ENCODE measurements at places on chromosomes 2 and 18.

- DNase-seq: peak; percentile 29
These were observed 94.2 kb upstream of the DLX2 start for GRCh38 chr2:172196768-172197431.

- DNase-seq: no peak
These were observed 20.0 kb upstream of the PTPN2 start for GRCh38 chr18:12904012-12904516.

DNA sequence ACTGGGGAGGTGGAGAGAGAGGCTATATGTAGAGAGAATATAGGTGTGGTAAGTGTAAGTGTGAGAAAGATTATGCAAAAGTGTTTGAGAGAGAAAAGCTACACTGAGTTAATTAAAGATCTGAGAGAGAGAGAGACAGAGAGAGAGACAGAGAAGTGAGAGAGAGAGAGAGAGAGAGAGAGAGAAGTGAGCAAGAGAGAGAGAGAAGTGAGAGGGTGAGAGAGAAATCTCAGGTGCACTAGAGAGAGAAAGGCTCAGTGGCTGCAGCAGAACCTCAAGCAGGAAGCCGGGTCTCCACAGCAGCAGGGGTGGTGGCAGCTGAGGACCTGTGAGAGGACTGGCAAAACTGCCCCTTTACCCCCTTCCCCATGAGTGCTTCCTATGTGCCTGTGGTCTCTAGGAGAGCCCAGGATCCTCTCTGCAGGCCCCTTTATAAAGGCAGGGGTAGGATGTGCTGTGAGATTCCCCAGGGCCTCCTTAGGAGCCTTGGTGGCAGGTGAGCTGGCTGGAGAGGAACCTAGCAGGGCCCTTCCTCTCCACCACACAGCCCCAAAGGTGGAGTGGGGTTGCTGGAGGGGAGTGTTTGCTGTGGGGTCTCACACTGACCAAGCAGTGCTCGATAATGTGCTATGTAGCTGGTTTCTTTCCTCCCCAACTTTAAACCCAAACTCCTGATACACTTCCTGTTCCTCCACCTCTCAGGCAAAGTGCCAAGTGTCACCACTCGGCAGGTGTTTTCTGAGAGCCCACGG is 52.6 kb downstream of the SLC4A5 start:
- peak; percentile 4 for DNase-seq

DNA sequence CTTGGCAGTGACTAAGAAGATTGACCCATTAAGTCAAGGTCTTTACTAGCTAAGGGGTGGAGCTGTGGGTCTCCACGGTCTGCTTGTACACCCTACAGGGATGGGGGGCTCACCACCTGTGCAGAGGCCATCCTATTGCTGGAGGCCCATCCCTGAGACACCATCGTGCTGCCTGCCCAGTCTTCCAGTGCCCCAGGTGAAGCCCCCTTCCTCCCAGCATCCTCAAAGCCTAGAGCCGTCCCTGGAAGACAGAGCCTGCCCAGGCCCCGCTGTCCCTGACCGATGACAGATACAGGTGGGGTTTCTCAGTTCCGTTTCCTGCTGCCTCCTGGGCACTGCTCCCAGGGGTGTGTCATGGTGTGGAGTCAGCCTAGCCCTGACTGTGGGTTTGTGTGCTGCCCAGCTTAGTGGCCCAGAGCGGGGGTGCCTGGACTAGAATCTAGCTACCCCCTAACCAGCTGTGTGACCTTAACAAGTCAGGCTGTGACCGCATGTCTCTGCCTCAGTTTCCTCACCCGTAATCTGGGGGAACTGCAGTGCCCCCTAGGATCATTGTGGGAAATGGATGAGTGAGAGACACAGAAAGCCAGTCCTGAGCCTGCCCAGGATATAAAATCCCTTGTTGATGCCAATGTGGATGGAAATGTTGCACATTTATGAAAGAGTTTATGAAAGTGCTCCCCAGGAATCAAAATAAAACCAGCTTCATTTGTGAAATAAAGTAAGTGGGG is 2.0 kb downstream of the OTOS start:
- DNase-seq: no peak

- DNase-seq: no peak
These were observed 14.9 kb downstream of the IL1RN start for GRCh38 chr2:113142290-113142689.

DNA sequence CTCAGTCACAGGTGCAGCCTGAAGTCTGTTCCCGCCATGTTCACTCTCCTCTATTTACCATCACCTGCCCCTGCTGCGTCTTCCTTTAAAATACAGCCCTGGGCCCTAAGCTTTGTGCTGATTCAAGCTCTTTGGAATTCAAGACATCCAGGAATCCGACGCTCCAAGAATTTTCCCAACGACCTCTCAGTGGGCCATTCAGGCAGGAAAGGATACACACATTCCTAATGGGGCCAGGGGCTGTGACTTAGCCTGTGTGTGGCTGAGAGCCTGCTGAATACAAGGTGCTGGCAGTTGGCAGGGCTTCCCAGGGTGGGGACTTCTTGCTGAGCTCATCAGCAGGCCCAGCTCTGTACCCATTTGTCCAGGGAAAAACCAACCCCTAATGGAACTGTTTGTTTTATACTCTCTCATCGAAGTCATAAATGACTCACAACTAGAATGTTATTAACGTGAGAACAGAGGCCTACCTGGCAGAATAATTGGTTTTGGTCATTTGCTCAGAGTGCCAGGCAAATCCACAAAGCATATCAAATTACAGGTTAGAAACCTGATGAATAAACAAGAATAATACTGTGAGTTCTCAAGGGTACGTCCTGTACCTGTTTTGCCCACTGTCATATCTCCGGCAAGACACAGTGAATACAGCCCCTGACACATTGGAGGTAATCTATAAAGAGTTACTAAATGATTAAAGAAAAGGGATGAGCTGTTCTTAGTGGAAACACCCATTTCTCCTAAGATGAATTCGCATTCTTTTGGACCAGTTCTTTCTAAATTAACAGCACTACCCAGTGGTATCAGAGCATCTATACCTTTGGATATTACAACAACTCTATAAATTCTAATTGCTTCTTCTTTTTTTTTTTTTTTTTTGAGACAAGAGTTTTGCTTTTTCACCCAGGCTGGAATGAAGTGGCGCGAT is 12.6 kb upstream of the KCMF1 start:
- peak; percentile 80 for DNase-seq

- DNase-seq: no peak
These were observed 17.9 kb upstream of the VPS4B start for GRCh38 chr18:63440219-63440618.

DNA sequence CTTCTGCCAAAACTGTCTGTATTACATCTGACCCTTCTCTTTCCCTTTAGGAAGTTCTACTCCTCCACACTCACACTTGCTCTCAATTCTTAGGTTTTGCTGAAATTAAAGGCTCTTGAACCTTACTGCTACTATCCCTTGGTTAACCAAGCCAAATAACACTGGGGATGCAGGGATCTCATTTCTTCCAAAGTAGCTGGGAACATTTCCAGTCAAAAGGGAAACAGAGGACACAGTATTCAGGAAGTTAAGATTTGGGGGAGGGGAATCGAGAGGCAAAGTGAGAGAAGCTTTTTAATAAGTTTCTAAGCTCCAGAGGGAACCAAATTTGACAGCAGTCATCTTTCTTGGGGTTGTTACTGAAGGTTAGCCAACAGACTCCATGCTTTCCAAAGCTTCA is 6.2 kb downstream of the SEPTIN2 start:
- no peak for DNase-seq

- DNase-seq: no peak
These were observed 89.6 kb downstream of the COMMD1 start for GRCh38 chr2:61995065-61995464.

DNA sequence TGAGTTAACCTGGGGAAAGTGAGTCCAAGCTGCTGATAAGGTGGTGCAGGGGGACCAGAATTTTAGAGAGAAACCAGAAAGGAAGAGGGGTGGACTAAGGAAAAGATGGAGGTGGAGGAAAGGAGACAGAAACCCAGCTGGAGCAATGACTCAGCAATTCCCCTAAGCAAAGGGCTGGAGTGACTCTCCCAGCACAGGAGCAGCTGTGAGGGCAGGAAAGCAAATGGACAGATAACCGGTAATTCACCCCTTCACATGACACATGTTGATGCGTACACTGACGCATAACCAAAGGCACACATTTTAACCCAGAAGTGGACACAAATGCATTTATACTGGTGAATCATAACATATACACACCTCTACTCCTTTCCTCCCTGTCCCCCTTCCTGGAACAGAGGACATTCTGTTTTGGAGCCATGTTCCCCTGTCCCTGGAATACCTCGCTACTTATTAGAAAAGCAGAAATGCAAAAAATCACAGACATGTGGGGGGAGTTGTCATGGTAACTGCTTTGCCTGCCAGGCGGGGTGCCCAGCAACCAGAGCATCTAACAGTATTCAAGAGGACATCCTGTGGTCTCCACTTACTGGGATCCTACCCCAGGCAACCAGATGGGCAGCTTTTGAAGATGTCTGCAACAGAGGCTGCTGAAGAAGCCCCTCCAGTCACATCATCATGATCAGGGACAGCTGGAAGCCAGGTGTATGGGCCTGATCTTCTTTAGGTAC is 4.7 kb downstream of the CDK5R2 start:
- peak; percentile 76 for DNase-seq

GRCh38 chr2:110994250-110994961 is 126.3 kb upstream of the BCL2L11 start:
- DNase-seq: no peak

DNA sequence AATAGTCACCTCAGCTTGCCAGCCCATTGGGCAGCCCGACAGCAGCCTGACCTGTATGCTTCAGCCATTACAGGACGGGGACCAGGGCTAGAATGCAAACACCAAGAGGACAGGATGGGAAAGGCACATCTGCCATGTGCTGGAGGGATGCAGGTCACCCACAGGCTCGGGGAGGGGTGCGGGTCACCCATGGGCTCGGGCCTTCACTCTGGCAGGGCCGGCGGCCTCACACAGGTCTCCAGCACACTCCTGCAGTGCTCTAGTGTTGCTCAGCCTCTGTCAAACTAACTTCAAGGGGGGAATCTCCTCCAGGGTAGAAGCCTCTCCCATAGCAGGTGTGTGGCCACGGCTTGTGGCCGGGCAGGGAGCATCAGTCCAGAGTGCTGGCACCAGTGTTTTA is 222.5 kb downstream of the SEPTIN10 start:
- no peak for DNase-seq

DNA sequence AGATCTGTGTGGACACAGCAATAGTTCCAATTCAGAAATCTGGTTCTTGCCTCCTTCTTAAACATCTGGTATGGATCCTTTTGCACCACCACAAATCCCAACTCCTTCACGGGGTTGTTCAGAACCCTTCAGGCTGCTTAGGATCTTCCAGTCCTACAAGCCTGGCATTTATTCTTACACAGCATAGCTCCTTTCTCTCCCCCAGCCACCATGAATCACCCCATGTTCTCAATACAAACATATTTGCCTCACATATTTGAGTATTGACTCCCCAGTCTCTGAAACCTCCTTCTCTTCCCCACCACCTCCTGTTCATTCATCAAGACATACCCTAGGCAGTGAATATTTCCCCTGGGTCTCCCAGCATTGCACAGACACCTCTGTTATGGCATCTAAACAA is 155.2 kb downstream of the ALK start:
- peak; percentile 19 for DNase-seq

GRCh38 chr2:237726401-237726830 is 72.2 kb upstream of the RBM44 start:
- DNase-seq: peak; percentile 82

DNA sequence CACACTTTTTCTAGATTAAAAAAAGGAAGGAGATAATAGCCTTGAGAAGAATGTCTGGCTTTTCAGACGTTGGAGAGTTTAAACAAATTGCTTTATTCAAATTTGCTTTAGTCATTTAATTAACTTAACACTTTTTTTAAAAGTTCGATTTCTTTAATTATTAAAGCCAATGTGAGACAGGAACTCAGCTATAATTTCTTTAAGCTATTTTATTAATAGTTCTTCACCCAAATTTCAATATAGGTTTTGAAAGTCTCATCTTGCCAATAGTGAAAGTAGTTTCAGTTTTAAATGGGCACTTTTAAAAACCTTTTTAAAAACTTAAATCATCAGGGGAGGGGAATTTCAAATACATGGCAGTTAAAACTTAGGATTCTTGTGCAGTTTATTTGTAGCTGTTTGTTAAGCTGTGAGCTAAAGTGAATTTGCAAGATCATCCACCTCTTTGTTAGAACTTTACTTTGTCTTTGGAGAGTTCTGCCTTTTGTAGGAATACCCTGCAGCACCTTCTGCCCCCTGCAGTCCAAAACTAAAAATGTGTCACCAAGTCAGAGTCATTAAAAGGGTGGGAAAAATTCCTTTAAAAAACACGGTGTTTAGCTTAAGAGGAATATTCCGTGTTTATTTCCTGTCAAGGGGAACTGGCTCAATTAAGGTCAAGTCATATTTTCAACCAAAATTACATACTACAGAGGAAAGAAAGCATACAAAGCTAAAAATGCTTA is 4.6 kb downstream of the TGIF1 start:
- DNase-seq: peak; percentile 78

DNA sequence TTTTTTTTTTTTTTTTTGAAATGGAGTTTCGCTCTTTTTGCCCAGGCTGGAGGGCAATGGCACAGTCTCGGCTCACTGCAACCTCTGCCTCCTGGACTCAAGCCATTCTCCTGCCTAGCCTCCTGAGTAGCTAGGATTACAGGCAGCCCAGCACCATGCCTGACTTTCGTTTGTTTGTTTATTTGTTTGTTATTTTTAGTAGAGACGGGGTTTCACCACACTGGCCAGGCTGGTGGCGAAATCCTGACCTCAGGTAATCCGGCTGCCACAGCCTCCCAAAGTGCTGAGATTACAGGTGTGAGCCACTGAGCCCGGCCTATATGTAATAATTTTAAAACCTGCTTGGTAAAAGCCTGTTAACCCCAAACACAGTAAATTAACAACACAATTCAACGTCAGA is 435.7 kb downstream of the LRRTM4 start:
- DNase-seq: no peak

- DNase-seq: no peak
These were observed 10.5 kb downstream of the PLB1 start for GRCh38 chr2:28506112-28506910.

GRCh38 chr2:237075749-237076599 is 9.7 kb upstream of the COPS8 start:
- no peak for DNase-seq

- no peak for DNase-seq
These were observed 279.2 kb downstream of the ALPK2 start for GRCh38 chr18:58349650-58350049.

DNA sequence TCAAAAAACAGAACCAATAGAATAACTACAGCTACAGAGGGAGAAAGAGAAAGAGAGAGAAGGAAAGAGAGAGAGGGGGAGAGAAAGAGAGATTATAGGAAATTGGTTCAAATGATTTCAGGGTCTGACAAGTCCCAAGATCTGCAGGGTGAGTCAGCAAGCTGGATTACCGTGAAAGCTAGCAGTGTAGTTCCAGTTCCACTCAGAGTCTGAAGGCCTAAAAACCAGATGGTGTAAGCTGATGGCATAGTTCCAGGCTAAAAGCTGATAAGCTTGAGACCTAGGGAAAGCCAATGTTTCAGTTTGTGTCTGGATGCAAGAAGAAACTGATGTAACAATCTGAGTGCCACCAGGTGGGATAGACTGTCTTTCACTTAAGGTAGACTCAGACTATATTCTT is 397.7 kb downstream of the TRIB2 start:
- no peak for DNase-seq

All from eye (tissue), 1 donor.